NCI-H2081 (cell line): ENCODE measurements at places on chromosomes 16 and 17.
A peak's percentile ranks its signal among the peaks of the same experiment; 100 is the strongest.

DNA sequence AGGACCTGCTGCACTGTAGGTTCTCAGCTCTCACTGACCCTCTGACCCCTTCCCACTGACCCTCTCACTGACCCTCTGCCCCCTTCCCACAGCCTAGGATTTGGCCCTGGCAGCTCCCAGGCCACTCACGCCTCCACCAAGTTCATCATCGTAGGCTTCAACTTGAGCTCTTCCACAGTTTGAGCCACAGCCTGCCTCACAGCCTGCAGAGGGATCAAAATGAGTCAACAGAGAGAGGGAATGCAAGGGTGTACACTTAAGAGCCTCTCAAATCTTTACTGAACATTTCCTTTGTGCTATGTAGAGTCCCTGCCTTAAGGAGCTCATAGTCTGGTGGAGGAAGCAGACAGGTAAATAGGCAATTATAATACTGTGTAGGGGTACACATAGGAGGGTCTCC, 12.1 kb downstream of the HEATR9 start:
- no peak for DNase-seq

DNA sequence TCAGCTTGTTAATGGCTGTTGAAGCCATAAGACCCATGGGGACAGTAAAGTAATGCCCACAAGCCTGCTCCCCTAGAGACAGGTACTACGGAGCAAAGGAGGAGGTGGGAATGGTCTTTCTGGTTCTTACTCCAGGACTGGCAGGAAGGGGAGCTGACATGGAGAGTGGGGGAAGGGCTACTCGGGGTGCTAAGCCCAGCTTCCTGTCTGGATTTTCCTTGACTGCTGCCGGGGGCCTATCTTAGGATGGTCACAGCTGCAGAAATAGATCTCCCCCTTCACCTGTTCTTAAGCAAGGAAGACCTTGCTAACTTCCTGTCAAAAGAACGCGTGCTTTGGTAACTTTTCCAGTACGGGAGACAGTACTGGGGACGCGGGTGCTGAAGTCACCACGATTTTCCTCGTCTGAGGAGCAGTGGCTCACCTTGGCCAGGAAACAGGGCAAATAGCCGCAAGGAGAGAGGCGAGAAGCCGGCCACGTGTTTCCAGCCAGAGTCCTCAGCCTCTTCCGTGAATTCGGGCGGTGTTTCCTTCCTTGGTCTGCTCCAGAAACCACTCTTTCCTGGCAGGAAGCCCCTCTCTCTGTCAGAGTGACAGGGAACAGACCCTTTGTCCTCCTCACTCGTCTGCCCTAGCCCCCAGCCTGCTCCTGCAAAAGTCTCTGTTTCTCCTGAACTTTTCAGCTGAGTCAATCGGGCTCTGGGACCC, 656 bp upstream of the PRR29 start:
- DNase-seq, result no peak

DNA sequence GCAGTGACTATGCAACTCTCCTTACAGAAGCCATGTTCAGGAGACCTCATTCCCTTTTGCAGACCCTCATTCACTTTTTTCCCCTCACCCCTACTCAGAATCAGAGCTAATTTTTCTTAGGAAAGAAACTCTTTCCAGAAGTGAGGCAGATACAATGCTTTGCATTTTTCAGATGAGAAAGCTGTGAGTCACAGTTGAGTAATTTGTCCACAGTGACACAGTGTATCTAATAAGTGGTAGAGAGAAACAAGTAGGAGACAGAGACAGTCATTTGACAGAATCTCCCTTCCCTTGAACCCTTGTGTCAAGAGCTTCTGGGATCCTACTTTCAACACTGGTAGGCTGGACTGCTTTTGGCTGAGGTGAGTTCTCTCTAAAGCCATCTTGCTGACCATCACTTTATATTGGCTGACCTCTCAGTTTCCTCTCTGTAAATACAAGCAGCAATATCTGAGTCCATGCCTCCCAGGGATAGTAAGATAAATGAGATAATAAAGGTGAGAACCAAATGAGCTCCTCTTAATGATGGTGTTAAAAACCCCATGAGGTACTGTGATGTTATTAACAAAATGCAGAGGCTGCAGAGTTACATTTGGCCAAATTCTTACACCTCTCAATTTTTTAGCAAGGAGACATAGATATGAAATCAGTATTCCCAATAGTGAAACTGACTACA, 130.8 kb downstream of the CA10 start:
- DNase-seq, result no peak

DNA sequence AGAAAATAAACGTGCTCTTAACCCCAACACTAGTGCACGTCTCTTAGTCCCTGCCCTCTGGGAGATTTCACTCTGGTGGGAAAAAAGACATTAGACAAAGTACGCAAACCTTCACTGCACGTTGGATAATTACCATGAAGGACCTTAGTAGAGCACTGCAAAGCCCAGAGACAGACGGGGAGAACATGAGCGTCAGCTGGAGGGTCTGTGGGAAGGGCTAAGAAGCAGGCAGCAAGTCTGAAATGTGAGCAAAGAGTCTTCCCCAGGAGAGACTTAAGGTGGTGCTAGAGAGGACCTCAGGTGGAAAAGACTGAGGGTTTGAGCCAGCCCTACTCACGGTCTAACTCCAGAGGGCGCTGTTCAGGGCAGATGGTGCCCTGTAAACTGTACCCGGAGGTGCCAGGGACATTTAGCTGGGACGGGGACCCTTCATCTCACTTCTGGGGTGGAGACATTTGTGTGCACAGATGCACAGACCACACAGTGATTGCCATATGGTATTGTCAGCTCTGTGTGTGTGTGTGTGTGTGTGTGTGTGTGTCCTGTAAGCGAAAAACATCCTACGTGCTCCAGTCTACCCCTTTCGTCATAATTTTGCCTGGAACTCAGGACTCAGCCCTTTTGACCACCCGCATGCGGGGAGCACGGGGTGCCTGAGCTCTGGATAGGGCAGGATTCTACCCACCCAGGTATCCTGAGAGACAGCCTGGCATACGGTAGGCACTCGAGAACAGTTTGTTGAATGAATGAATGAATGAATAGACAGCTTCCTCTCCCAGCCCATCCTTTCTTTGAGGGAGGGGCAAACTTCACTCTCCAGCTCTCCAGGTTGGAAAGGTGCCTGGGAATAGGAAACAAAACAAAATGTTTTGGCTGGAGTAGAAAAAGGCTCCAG, 10.1 kb upstream of the STAC2 start:
- DNase-seq, result peak; percentile 68

GRCh38 chr17:38325221-38325851, 18.4 kb downstream of the GPR179 start:
- no peak for DNase-seq

DNA sequence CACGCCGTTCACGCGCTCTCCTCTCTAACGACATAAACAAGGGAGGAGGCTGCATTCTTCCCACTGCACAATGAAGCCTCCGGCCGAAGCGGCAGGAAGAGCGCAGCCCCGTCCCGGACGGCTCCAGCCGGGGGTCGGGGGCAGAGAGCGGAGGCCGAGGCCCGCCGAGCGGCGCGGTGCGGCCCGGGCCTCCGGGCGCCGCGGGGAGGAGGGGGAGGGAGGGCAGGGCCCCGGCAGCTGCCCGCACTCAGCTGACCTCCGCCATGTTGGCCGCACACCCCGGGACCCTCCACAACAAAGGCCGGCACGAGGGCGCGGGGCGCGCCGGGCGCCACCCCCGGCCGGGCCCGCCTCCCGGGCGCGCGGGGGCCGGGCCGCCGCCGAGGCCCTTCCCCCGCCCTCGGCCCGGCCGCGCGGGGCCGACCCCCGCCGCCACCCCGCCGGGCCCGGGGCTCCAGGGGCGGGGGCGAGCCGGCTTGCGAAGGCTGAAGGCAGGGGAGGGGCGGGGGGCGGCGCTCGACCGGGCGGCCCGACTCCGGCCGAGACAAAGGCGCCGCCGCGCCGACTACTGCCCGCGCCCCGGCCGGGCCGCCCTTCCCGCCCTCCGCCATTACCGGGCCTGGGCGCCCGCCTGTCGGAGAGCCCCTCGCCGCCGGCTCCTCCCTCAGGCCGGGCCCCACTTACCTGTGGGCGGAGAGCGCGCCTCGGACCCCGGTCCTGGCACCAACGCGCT, 527 bp downstream of the SIAH1 start:
- DNase-seq, result no peak

GRCh38 chr16:46673320-46674013, 15.5 kb downstream of the VPS35 start:
- peak; percentile 43 for DNase-seq

- DNase-seq, result no peak
Observed at GRCh38 chr17:6868582-6868981, 37.1 kb upstream of the TEKT1 start.

DNA sequence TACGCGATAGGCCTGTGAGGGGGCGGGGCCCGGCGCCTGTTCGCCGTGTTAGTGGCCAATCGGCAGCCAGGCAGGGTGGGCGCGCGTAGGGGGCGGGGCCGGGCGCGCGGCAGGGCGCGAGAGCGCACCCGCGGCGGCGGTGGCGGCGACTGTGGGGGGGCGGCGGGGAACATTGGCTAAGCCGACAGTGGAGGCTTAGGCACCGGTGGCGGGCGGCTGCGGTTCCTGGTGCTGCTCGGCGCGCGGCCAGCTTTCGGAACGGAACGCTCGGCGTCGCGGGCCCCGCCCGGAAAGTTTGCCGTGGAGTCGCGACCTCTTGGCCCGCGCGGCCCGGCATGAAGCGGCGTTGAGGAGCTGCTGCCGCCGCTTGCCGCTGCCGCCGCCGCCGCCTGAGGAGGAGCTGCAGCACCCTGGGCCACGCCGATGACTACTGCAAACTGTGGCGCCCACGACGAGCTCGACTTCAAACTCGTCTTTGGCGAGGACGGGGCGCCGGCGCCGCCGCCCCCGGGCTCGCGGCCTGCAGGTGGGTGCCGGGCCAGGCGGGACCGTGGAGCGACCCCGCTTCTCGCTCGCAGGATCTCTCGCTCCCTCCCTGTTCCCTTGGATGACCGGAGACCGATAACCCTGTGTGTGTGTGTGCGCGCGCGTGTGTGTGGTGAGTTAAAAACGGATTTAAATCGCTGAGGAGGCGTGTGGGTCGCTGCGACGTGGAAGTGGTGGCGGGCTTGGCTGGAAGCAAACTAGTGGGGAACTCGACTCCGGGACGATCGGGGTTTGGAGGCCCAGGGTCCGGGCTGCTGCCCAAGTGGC, at the start of gene NFATC3:
Gene NFATC3, plus strand, starts transcription at position 112 of the 813 bp plus-strand sequence. Its CDS starts 312 bp downstream, at position 424.
- DNase-seq, result peak; percentile 94

- DNase-seq, result no peak
Observed at GRCh38 chr16:70730031-70730430, 44.2 kb upstream of the MTSS2 start.

DNA sequence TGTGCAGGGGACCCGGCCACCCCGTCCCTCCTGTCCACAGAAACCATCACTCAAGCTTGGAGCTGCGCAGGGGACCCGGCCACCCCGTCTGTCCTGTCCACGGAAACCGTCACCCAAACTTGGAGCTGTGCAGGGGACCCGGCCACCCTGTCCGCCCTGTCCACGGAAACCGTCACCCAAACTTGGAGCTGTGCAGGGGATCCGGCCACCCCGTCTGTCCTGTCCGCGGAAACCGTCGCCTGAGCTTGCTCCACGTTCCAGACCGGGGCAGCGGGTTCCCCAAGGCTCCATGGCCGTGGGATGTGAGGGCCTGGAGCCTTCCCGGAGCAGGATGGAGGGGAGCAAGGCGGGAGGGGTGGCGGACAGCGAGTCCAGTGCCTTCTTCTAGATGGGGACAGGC, 25.2 kb downstream of the SOX8 start:
- DNase-seq, result no peak

DNA sequence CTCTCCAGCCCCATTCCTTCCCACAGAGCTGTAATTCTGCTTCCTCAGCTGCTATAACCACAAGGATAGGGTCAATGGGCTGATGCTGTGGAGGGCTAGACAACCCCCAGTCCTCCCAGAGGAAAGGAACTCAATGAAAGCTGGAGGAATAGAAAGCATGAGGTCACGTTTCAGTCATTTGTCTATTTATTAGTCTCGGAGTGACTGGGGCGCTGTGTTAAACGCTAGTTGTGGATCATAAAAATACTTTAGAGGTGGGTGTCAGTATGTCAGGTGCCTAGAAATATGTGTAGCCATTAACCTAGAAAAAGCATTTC, 787 bp upstream of the CCL3L1 start:
- no peak for DNase-seq

DNA sequence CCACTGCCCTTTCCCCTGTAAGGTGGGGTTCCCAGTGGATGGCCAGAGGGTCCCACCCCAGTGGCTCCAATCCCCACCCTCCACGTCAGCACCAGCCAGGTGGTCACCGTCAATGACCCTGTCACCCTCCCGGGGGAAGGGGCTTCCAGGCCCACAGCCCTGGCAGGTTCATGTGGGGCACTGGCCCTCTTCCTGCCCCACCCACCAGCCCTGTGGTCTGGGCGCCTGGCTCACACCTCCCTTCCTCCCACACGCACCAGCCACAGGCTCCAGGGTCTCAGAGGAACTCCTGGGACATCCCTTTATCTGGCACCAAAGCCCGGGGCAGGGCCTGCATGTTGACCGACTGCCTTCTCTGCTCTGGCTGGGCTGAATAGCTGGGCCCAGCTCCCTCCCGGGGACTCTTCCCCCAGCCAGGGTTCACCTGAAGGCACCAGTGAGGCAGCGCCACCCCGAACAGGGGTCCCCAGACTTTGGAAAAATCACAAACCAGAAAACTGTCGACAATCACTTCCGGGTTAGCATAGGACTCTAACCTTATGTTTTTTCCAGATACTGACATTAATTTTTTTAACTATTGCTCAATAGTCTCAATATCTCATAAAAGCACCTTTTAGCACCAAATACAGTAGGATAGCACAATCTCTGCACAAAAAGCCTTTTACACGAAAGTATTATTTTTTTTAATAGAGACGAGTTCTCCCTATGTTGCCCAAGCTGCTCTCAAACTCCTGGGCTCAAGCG, 21.9 kb upstream of the ZC3H18 start:
- no peak for DNase-seq

- no peak for DNase-seq
Observed at GRCh38 chr17:1095853-1096173, 84.0 kb downstream of the ABR start.

DNA sequence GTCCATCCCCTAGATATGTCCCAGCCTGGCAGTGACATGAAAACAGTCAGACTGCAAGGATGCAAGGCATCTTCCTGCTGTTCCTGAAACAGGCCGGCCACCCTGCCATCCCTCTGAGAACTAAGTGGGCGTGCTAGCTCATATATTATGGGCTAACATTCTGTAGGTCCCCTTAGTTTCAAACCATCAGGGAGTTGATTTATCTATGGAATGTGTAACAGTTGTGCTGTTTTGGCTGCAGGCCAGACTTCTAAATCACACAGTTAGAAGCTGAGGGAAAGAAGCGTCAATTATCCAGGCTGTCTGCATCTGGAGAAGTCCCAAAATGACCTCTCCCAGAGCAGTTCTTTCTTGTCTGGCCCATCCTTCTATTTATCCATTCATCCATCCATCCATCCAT, 102.7 kb upstream of the DNAH9 start:
- DNase-seq, result no peak
